ENCODE measurements at places on chromosomes 4 and X.
A peak's percentile ranks its signal among the peaks of the same experiment; 100 is the strongest.

GRCh38 chrX:15016051-15016450, 142.8 kb downstream of the MOSPD2 start:
- no peak for DNase-seq

DNA sequence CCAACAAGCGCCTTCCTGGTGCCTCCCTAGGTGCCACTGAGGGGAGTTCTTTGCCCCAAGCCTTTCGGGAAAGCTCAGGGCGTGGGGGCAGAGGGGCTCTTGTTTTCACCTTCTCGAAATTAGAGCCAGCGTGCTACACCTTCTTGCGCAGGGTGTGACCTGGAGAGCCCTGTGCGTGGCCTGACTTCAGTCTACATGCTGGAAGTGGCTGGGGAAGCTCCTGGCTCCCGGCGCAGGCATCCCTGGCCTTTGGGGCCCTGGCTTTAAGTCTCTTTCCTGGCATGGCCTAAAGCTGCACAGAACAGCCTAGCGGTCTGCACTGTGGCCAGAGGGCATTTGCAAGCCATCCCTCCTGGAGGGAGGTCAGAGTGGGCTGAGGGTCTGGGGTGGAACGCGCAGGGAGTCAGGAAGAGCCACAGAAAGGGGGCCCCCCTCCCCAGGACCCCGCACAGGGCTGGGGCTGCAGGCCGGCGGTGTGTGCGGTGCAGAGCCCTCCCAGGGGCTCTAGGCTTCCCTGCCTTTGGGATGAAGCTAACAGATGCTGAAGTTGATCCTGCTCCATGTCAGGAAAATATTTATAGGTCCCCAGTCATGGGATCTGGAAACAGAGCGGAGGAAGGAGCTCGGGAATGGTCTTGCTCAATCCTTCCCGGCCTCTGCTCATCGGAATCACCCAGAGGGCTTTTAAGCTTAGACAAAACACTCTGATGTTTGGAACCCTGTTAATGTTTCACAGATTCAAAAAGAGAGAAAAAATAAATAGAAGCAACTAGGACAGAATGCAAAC, 781 bp upstream of the SPON2 start:
- DNase-seq: peak; percentile 68

- DNase-seq: no peak
Observed at GRCh38 chrX:5774446-5774845, 454.2 kb downstream of the NLGN4X start.

DNA sequence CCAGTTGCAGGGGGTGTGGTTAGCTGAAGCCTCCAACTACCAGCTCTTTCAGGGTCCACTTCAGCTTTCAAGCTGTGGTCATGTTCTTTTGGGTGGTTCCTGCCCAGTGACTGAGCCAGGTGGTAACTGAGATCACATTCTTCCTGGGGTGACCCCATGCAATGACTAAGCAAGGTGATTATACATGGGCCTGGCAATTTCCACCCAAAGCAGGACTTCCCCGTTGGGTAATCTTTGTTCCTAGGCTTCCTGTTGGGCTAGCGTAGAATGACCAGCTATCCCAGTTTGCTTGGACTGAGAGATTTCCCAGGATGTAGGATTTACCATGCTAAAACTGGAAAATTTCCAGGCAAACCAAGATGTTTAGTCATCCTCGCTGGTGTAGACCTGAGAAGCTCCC, 18.4 kb upstream of the MAGEB17 start:
- no peak for DNase-seq

DNA sequence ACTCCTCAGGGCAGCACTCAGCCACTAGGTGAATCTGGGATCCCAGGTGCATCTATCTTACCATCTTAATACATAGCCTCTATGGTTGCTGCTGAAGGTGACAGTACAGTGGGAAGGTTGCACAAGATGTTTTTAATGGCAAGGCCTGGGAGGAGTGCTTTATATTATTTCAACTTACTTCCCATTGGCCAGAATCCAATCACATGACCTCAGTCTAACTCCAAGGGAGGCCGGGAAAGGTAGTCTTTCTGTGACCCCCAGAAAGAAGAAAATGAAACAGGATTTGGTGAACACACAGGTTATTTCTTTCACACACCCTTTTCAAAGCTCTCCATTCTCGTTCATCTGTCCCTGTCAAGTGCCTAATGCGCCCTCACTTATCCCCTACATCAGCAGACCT, 189.1 kb upstream of the ATP6AP2 start:
- DNase-seq: no peak

DNA sequence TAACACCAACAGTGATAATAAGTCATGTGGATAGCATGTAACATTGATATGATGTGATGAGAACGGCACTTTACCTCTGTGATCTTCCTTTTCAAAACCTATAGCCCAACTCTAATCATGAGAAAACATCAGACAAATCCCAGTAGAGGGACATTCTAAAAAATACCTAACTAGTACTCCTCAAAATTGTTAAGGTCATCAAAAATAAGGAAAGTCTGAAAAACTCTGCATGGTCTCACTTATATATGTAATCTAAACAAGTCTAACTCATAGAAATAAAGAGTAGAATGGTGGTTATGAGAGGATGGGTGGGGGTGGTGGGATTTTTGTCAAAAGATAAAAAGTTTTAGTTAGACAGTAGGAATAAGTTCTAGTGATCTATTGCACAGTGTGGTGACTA, 243.9 kb upstream of the GRIA3 start:
- no peak for DNase-seq

- peak; percentile 43 for DNase-seq
Observed at GRCh38 chrX:152915541-152916241, 17.8 kb downstream of the ZNF185 start.

GRCh38 chr4:140595065-140595464, 26.3 kb upstream of the UCP1 start:
- DNase-seq: no peak

GRCh38 chrX:22035236-22035635, 3.1 kb downstream of the PHEX start:
- DNase-seq: no peak

- DNase-seq: no peak
Observed at GRCh38 chr4:10671366-10671765, 13.2 kb downstream of the CLNK start.

- no peak for DNase-seq
Observed at GRCh38 chrX:152960115-152960514, 33.8 kb downstream of the PNMA5 start.

DNA sequence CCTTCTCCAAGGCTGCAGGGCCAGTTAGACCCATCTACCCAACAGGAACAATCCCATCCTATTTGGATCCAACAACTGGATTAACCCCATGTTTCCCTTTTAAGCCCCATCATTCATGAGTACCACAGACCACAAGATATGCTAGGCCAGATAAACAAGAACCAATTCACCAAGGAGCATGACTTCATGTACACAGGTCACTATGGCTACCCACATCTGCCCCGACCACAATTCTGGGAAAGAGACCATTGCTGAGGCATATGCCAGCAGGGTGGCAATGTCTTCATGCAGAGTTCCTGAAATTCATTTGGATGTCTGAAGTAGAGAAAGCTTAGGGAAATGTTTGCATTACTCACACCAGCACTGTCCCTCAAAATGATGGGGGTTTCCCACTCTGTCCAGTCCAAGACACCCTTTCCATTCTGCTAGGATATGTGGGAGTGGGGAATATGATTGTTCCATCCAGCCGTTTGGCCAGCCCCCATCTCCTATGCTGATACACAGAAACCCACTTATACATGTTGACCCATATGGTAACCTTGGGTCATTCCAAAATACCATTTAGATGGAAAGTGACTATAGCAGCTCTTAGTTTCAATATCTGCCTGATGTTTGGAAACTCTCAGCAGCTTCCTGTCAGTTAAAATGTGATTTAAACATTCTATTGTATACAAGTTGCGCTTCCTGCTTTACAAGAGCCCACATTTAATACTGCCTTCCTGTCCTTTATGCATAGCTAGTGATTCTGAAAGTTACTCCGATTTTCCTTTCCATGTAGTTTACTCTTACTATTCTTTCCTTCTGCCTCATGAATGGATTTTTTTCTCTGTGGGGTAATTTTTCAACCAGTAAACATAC, 129.0 kb downstream of the AMMECR1 start:
- DNase-seq: no peak

GRCh38 chr4:53558065-53558801, 33.1 kb downstream of the LNX1 start:
- no peak for DNase-seq

GRCh38 chr4:165360041-165360695, 18.6 kb upstream of the CPE start:
- DNase-seq: peak; percentile 60

- DNase-seq: no peak
Observed at GRCh38 chr4:123671636-123672404, 275.2 kb downstream of the SPRY1 start.

GRCh38 chr4:83785891-83786290, 250.0 kb downstream of the GPAT3 start:
- DNase-seq: no peak

GRCh38 chr4:73450398-73451004, 14.5 kb downstream of the AFP start:
- DNase-seq: peak; percentile 72

DNA sequence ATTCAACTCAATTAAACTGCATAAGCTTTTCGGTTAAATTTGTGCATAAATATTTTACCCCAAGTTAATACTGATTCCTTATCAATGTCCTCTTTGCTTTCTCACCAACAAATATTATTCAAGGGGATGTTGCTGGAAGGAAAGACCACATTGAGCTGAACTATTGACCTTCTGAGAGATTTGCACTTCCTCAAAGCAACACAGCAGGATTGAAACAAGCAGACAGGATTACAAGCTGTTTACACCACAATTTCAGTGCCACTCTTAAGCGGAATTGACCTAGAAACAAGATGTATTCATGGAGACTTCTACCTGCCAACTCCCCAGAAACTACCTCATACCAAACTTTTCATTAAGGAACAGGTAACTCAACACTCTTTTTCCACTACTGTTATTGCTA, 96.5 kb upstream of the DUSP21 start:
- no peak for DNase-seq

GRCh38 chrX:137929951-137930350, 364.0 kb downstream of the ZIC3 start:
- DNase-seq: no peak

GRCh38 chr4:65167719-65168118, 502.6 kb downstream of the EPHA5 start:
- DNase-seq: no peak

DNA sequence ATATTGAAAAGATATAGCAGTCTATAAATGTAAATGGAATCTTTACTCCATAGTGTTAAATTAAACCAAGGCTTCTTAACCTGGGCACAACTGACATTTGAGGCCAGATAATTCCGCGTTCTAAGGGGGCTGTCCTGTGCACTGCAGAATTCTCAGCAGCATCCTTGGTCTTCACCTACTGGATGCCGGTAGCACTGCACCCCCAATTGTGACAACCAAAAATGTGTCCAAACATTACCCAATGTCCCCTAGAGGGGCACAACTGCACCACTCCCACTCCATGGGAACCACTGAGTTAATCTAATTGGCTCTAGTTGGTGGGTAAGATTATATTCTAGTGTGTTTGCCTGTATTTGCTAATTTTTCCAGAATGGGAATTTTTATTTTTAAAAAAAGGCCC, 16.6 kb downstream of the AP1S2 start:
- DNase-seq: no peak

- DNase-seq: peak; percentile 5
Observed at GRCh38 chr4:105666693-105667092, 41.8 kb downstream of the INTS12 start.

DNA sequence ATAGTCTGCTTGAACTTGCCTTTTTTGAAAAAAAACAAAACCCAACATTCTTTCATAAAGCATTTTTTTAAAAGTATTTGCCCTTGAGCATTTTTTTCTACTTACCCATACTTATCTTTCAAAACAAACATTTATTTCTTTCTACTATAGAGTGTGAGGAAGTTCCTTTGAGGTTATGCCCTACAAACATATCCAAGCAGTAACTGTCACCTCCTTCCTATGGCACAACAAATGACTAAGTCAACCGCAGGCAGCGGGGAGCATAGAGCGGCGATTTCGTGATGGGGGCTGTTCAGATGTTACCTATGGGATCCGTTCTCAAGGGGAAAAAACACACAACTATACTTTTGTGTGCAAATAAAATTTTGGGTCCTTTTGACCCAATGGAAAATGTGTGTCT, 19.4 kb downstream of the SPRY1 start:
- DNase-seq: no peak

DNA sequence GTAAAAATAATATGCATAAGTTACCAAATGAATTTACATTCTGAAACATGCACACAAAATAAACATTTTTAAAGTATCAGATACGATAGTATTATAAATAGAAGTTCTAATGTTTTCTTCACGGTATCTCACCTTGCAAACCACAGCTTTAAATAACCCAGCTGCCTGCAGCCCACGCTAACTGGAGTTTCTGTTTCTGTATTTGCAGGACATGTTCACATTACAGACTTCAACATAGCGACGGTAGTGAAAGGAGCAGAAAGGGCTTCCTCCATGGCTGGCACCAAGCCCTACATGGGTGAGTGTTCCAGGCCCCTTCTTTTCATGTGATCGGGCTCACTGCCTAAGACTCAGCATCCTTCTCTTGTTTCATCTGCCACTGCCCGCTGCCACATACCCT, 291.7 kb downstream of the EVC2 start:
- no peak for DNase-seq

DNA sequence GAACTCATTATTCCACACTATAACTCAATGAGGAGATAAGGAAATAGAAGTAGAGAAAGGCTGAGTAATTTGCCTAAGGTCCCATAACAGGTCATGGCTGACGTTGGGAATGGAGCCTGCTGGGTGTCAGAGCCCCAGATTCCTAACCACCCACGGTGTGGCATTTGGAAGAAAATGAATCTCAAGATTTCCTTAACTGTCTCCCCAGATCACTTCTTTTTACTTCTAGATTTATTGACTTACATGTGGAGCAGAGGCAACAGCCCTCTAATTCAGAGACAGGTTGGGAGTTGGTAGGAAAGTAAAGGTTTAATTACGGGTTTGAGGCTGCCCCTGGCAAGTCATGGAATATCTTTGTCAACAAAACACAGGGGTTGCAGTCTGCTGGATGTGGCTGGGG, 134.0 kb downstream of the ARHGAP10 start:
- no peak for DNase-seq

DNA sequence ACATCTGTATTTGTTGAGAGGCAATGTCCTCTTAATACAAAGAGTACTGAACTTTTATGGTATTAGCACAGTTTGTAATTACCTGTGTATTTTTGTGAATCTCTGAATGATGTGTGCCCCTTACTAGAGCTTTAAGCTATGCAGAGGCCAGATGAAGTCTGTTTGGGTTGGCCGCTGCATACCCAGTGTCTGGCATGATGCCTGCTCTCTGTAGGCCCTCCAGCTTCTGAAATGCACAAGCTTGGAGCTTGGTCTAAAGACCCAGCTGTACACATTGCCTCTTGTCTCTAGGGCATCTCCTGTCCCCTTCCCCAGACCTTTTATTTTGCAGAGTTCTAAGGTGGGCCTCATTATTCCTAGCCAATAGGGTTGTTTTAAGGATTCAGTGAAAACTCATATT, 68.6 kb downstream of the CDS1 start:
- no peak for DNase-seq

DNA sequence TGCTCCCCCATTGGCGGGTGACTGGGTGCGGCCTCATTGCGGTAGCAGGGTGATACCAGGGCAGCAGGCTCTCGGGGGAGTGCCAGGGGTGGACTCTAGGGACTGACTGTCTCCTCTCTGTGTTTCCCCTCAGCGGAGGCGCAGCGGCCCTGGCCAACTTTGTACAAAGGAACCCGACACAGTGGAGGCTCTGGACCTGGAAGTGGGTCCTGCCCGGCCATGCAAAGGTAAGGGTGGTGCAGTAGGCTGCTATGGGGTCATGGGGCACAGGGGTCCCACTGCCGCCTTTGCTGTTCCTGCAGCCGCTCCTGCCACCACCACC, 16.3 kb downstream of the SULT1B1 start:
- DNase-seq: no peak

Measured in skeletal muscle cell (primary cell).